NCI-H526 treated with DMSO at 0.1 percent for 48 hours (cell line): ENCODE measurements at places on chromosomes 3 and 15.

- DNase-seq, result peak; percentile 73
Observed at GRCh38 chr3:171646357-171647133, 163.7 kb downstream of the PLD1 start.

GRCh38 chr3:188974856-188975599, 196.7 kb upstream of the TPRG1 start:
- DNase-seq, result no peak

GRCh38 chr3:143974271-143975238, 2.9 kb downstream of the DIPK2A start:
- no peak for DNase-seq

DNA sequence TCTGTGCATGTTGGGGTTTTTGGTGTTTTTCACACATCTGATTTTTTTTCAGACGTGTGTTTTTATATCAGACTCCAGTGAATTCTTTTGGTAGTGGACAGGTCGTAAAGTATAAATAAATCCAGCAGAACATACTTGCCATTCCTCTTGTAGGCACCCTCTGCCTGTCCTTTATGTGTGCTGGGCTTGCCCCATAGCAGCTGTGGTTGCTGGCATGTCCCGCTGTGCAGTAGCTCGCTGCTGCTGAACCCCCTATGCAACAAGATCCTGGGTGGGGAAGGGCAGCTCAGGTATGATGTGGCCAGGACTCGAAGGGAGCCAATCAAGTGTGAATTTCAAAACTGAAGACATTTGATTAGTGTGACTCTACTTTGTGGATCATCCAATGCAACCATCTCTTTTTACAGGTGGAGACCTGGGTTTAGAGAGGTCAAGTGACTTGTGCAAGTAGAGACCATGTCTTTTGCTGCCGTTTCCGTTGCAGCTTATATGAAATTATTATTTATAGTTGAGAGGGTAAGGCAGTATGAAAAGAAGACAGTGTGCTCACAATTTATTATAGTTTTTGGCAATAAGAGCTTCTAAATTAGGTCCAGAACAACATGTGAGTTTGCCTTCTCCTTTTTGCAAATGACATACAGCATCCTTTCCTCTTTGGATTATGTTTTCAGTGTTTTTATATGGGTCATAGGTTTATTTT, 350.8 kb upstream of the C2CD4B start:
- DNase-seq, result no peak

DNA sequence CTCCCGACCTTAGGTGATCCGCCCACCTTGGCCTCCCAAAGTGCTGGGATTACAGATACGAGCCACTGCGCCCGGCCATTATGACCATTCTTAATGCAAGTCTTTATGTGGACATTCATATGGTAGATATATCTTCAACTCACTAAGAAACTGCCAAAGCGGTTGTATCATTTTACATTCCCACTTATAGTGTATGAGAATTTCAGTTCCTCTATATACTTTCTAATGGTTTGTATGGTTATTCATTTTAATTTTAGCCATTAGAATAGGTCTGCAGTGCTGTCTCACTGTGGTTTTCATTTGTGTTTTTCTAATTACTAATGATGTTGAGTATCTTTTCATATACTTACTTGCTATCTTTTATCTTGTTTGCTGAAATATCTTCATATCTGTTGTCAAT, 32.5 kb downstream of the TCF12 start:
- no peak for DNase-seq

DNA sequence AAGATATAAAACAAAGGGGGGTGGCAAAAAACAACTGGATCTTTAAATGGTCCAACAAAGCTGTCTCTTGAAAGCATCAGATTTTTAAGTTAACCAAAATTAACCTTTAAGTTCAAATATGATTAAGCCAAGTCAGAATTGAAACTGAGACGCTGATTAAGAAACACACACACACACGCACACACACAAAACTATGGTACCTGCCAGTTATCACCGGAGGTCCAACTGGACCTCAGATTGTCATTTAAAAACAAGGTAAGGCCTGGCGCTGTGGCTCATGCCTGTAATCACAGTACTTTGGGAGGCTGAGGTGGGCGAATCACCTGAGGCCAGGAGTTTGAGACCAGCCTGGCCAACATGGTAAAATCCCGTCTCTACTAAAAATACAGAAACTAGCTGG, 10.4 kb downstream of the ARF4 start:
- no peak for DNase-seq

DNA sequence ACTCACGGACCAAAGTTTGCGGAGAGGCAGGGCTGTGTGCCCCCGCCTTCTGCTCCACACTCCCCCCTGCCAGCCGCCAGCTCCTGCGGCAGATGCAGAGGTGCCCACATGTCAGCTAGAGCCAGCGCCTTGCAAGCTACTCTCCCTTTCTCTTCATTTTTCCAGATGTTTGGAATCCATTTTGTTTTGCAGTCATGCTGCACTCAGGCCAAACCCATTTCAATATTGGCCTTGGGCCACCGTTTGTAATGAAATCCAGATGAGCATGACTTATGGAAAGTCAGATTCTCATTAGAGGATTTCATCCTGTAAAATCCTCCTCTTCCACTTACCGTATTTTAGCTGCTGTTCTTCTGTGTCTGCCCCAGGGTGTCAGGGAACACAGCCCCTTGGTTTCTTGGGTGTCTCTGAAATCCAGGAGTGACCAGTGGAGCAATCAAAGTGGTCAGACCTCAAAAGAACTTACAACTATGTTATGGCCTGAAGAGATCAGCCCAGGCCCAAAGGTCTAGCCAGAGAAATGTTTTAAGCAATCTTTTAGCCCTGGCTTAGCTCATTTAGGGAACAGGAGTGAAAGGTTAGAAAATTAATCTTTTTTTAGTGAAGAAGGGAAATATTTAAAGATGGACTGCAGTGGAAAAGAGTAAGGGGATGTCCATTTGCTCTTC, 65.8 kb downstream of the AAGAB start:
- no peak for DNase-seq
